Stimulated activated CD4-positive, alpha-beta T cell treated with anti-CD3 and anti-CD28 coated beads, Interleukin-4, amount 100 ng/mL, for 4 hours (primary cell): ENCODE measurements at places on chromosomes 2 and 18.

- DNase-seq: no peak
Observed at GRCh38 chr2:217096474-217097225, 236.8 kb upstream of the TNP1 start.

- DNase-seq: no peak
Observed at GRCh38 chr2:226410247-226410835, 389.3 kb downstream of the IRS1 start.

DNA sequence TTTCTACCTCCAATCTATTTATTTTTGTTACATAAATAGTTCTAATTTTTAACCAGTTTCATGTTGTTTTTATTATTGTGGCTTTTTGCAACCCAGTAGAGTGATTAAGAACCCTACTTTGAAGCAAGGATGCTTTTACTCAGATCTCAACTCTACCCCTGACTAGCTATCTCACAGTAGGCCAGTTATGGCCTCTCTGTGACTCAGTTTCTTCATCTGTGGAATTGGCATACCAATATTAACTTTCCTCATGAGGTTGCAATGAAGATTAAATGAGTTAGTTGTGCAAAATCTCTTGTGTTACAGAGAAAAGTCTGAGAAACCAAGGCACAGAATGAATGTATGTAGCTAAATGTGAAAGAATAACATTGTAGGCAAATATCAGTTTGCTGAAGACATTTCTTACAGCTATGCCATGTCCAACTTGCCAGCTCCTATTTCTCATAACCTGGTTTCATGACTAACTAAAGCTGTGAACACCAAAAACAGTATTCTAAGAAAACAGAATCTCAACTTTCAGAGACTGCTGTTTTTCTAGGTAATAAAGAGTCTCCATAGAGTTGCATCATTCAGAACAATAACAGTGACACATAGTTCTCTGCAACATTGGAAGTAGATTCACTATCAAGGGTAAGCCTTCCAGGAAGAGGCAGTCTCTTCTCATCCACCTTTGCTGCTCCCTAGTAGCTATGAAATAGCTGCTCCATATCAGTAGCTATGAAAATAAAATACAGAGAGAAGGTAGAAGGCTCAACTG is 33.2 kb upstream of the CYTIP start:
- no peak for DNase-seq

- DNase-seq: no peak
Observed at GRCh38 chr2:234677758-234678538, 181.1 kb upstream of the ARL4C start.

DNA sequence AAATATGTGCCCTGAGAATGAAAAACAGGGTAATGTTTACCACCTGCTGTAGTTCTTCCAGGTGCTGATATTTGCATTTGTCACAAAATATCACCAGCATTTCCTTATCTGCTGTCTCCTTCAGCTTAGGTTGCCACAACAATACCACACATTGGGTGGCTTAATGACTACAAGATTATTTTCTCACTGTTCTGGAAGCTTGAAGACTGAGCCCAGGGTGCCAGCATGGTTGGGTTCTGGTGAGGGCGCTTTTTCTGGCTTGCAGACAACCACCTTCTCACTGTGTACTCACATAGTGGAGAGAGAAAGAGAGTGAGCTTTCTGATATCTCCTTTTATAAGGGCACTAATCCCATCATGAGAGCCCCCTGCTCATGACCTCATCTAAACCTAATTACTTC is 407.5 kb upstream of the RGPD4 start:
- DNase-seq: no peak

DNA sequence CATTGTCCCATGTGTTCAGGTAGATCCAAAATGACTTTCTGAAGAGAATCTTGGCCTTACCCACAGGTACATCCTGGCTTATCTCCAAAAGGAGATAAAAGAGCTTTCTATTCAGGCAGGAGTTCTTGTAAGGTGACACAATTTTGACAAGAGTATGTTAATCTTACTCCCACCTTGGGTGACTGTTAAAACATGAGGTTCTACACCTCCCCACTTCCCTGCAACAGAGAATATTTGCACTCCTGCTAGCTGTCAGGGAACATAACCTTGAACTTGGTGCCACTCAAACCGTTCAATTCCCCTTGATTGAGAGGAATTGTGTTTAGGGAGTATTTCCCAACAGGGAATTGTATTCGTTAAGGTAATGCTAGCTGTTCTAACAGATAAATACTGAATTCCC is 372.5 kb upstream of the KLHL29 start:
- DNase-seq: no peak

DNA sequence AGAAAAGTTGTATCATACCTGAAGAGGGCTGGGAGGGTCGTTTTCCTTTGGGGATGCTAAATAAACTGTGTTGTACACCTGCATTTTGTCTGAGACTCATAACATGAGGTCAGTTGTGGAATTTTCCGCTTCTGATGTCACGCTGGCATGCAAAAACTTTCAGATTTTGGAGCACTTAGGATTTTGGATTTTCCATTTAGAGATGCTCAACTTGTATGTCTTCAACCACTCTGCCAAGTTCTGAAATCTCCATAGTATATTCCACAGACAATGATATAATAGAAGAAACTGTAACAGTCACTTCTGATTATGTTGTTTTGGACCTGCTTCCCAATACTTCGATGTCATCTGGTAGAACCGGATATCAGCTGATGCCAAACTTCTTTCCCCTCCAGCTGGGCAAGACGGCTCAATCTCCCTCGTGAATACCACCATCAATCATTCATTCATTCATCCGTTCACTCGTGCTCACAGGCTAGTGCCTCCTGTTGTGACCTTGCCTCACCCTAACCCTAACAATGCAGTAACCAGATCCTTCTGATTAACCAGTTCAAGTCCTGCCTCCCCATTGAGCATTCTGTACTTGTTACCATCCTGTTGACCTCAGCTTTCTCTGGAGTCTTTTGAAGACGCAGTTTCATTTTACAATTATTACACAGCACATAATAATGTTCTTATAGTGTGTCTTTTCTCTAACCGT is 5.3 kb upstream of the PLEKHH2 start:
- no peak for DNase-seq

DNA sequence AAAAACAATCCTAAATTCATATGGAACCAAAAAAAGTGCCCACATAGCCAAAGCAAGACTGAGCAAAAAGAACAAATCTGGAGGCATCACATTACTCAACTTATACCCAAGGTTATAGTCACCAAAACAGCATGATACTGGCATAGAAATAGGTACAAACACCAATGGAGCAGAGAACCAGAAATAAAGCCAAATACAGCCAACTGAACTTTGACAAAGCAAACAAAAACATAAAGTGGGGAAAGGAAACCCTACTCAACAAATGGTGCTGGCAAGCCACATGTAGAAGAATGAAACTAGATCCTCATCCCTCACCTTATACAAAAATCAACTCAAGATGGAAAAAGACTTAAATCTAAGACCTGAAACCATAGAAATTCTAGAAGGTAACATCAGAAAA is 40.5 kb downstream of the CRYGD start:
- no peak for DNase-seq

- DNase-seq: no peak
Observed at GRCh38 chr2:212157012-212157411, 381.6 kb downstream of the ERBB4 start.

- DNase-seq: no peak
Observed at GRCh38 chr18:66826211-66826610, 222.3 kb upstream of the CDH19 start.

DNA sequence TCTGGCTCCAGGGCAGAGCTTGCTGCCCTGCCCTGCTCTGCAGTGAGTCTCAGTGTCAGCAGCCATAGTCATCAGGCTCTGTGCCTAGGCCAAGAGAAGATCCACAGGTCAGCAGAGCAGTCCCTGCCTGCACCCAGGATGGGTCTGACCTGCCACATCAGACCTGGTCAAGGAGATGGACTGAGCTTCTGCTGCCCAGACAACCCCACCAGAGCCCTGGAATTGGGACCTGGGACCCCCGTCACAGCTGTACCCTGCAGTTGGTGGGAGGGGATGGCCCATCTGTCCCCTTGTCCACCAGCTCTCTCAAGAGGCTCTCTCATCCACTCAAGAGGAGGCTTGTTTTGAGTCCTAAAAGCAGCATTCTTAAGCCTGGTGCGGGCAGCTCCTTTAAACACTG is 142.6 kb downstream of the TFCP2L1 start:
- no peak for DNase-seq
